ENCODE measurements at places on chromosomes 5 and 9.

DNA sequence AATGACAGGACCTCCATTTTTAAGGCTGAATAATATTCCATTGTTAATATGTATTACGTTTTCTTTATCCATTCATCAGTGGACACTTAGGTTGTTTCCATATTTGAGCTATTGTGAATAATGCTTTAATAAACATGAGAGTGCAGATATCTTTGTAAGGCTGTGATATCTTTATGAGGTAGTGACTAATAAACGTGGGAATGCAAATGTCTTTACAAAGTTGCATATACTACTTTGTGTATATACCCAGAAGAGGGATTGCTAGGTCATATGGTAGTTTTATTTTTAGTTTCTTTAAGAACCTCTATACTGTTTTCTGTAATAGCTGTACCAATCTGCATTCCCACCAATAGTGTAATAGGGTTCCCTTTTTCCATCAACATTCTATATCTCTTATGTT lies 148.7 kb downstream of the FOCAD start:
- DNase-seq = no peak

DNA sequence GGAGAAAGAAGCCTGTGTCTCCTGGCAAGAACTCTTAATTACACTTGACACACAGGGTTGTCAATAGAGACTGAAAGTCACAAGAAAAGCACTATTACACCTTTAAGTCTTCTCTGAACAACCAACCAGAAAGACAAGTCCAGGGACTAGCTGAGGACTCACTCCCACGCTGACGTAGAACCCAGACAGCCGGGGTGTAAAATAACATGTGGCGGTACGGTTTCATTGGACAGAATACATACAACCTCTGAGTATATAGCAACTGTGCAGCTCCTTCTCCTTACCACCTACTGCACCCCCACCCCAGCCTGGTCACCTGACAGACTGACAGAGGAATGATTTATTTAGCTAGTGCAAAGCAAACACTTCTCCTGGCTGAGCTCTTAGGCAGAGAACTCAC lies 103.4 kb upstream of the RASEF start:
- DNase-seq = no peak

DNA sequence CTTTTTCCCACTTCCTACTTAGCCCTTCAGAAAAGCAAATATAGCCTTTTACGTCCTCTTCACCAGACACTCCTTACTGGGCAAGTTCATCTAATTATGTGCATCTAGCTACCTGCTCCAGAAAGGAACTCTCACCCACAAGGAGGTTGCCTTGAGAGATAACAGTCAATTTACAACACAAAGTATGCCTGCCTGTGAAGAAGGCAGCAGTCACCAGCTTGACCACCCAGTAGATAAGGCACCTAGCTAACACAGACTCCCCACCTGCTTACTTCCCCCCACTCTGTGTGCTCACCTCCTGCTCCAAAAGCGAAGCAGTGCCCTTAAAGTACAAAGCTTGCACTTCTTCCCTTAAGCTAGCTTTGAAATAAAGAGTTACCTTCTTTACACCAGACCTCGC lies 111.7 kb upstream of the MRPS30 start:
- DNase-seq = no peak

DNA sequence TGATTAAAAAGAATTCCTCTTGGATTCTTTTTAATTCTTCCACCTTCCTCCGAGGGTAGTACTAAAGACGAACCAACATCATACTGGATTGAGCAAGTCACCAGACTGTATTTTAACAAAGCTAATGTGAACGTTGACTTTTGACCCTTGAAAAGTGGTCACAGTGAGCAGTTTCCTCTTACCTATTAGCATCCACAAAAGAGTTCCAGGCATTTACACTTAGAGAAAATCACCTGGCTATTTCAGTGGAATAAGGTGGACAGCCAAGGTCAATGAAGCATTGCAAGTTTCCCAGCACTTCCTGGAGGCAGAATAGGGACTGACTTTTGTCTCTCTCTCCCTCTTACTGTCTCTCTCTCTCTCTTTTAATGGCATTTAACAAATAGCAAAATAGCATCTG lies 145.1 kb upstream of the DAB2 start:
- DNase-seq = no peak

DNA sequence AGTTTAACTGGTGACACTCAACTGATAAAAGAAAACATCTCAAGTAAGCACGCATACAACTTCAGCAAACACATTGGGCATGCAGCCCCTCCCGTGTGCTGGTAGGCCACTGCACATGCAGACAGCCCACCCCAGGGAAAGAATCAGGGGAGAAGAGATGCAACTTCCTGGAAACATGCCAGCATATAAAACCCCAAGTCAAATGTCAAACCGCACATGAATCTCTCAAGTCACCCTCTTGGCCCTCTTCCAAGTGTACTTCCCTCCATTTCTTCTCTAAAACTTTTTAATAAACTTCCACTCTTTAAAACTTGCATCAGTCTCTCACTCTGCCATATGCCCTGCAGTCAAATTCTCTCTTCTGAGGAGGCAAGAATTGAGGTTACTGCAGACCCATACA lies 732.7 kb downstream of the SEMA5A start:
- no peak for DNase-seq

- no peak for DNase-seq
These were observed 32.1 kb upstream of the MAP3K1 start for GRCh38 chr5:56783261-56783660.

GRCh38 chr9:105127863-105128220 lies 116.6 kb upstream of the SLC44A1 start:
- peak; percentile 6 for DNase-seq

DNA sequence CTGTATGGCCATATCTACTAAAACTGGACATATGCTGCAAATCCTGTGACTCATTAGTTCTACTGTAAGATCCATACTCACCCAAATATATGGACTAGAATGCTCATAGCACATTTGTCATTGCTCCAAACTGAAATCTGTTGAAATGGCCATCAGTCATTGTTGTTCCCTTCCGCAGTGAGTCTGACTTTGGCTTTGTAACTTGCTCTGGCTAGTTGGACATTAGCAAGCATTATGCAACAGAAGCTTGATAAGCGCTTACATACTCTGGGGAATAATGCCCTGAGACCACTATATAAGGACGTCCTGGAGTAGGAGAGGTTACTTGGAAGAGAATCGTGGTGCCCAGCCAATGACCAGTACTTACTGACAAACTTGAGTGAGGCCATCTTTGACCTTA lies 9.0 kb downstream of the KIAA1958 start:
- no peak for DNase-seq

- DNase-seq = no peak
These were observed 27.5 kb downstream of the SEC61B start for GRCh38 chr9:99249619-99250018.

GRCh38 chr9:37897665-37898064 lies 6.3 kb downstream of the SLC25A51 start:
- DNase-seq = no peak

DNA sequence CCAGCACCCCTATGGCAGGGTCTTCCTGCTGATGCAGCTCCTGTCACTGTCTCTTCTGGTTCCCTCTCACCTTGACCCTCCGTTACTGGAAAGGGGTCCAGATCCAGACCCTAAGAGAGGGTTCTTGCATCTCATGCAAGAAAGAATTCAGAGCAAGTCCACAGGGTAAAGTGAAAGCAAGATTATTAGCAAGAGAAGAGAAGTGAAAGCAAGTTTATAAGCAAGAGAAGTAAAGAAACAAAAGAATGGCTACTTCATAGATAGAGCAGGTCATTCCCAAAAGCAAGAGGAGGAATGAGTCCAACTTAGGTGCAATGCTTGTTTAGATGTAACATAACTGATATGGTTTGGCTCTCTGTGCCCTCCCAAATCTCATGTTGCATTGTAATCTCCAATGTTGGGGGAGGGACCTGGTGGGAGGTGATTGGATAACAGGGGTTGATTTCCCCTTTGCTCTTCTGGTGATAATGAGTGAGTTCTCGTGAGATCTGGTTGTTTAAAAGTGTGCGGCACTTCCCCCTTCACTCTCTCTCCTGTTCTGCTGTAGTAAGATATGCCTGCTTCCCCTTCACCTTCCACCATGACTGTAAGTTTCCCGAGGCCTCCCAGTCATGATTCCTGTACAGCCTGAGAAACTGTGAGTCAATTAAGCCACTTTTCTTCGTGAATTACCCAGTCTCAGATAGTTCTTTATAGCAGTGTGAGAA lies 183.3 kb downstream of the MED10 start:
- DNase-seq = no peak

DNA sequence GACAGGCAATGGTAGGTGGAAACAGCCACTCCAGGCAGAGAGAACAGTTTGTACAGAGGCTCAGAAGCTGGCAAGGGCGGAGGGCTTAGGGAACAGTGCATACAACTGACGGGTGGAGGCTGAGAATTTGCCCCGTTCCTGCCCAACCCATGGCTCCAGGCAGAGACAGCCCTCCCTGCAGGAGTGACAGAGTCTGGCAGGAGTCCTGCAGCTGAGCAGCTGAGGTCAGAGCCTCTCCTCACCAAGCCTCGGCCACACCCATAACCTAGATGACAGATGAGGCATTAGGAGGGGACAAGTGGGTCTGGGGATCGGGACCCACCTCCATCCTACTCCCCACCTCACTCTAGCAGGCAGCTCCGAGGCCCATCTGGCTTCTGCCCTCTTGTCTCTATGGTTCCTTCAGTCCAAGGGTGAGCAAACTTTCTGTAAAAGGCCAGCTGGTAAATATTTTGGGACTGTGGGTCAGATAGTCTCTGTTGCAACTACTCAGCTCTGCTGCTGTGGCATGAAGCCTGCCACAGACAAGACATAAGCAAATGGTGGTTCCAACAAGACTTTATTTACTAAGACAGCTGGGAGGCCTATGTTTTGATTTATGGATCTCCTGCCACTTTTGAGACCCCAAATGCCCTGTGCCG lies 83.7 kb downstream of the SH3TC2 start:
- no peak for DNase-seq

GRCh38 chr5:91423871-91424270 lies 40.8 kb upstream of the ARRDC3 start:
- DNase-seq = no peak
